Activated CD8-positive, alpha-beta T cell treated with anti-CD3 and anti-CD28 coated beads, Interleukin-2, amount 10 ng/mL, durations not matched to agents 7 days and 5 days (primary cell): ENCODE measurements at places on chromosomes 7 and 10.
A peak's percentile ranks its signal among the peaks of the same experiment; 100 is the strongest.

- DNase-seq = no peak
Measured at GRCh38 chr10:97047083-97047736, 138.5 kb downstream of the SLIT1 start.

DNA sequence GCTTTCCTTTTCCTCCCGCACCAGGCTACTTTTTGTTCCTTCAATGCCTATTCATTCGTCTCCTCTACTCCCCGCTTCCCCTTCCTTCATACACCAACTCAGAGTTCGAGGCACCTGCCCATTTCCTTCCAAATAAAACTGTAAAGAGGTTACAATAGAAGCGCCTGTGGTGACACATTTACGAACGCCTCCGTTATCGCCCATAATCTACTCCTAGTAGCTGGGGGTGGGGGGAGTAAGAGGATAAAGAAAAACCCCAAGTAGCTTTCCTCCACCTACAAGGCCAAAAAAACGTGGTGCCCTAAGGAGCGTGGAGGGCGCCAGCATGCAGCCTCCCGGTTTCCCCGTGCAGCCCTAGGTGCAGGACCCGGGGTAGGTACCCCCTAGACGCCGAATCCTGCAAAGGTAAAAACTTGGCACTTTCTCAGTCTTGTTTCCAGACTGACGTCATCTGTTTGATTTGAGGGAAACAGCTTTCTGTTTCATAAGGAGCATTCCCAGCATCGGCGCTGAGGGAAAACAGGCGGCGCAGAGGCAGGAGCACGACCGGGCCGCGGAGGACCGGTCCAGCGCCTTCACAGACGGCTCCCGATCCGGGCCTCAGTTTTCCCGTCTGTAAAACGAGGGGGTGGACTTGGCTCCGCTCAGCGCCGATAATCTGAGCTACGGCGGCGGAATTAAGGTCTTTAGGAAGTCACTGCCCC is 922 bp downstream of the PPA1 start:
- peak; percentile 61 for DNase-seq

DNA sequence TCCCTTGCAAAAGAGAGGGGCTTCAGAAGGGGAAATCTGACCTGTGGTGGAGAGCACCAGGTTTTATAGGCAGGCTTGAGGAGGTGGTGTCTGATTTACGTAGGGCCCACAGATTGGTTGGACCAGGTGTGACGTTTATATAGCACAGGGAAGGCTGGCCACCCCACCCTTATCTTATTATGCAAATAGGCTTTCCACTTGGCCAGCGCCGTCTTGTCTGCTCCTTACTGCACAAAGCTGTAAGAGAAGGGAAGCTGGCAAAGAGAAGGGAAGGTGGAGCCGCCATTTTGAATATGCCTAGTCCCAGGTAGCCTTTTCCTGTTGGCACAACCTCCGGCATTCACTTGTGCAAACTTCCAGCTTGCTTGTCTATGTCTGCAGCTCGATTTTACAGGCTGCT is 221.4 kb downstream of the GATA3 start:
- no peak for DNase-seq

DNA sequence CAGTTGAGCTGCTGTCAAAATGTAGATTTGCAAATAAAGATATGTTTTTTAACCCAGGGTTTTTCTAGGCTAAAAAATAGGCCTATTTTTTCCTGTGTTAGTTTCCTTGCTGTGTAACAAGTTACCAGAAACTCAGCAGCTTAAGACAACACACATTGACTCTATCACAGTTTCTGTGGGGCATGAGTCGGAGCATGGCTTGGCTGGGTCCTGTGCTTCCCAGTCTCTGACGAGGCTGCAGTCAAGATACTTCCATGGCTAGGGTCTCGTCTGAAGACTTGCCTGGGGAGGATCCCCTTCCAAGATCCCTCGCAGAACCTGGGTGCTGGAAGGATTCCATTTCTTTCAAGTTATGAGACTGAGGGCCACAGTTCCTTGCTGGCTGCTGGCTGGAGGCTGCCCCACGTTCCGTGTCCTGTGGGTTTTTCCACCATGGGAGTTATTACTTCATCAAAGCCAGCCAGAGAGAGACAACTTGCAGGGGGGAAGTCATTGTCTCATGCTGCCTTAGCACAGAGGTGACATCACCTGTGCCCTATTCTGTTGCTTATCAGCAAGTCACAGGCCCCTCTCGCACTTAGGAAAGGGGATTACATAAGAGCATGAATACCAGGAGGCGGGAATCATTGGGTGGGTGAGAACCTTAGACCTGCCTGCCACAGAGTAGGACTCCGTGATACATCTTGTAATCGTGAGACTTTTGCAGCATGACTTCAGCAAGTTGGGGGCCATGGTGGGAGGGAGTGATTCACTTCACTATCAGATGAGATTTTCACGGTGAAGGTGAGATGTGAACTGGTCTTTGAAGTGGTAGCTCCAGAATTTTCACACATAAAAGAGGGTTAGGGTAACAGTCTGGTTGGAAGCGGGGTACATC is 77.9 kb downstream of the CCNY start:
- no peak for DNase-seq

- no peak for DNase-seq
Measured at GRCh38 chr7:36750451-36750850, 26.2 kb upstream of the AOAH start.

DNA sequence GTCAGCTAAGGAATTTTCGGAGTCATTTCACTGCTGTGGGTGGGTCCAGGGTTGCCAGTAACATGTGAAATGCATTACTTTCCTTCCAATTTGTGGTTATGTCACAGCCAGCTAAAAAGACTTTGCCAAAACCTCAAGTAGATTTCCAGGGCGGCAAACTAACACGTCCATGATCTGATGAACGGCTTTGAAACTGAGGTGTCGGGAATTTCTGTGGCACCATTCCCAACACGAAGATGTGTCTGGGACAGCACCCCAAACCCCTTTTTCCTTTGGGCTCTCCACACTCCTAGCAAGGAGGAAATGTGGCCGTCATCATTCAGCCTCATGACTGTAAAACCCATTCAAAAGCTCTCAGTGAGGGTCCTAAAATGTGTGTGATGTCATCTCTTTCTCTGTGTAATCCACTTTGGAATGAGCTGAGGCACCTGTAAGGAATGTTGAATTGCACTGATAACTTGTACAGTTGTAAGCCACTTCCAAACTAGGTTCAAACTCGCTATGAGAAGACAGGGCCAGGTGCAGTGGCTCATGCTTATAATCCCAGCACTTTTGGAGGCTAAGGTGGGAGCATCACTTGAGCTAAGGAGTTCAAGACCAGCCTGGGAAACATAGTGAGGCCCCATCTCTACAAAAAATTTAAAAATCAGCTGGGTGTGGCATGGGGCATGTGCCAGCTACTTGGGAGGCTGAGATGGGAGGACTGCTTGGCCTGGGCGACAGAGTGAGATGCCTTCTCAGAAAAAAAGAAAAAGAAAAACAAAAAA is 146.1 kb upstream of the FRMD4A start:
- DNase-seq = no peak

DNA sequence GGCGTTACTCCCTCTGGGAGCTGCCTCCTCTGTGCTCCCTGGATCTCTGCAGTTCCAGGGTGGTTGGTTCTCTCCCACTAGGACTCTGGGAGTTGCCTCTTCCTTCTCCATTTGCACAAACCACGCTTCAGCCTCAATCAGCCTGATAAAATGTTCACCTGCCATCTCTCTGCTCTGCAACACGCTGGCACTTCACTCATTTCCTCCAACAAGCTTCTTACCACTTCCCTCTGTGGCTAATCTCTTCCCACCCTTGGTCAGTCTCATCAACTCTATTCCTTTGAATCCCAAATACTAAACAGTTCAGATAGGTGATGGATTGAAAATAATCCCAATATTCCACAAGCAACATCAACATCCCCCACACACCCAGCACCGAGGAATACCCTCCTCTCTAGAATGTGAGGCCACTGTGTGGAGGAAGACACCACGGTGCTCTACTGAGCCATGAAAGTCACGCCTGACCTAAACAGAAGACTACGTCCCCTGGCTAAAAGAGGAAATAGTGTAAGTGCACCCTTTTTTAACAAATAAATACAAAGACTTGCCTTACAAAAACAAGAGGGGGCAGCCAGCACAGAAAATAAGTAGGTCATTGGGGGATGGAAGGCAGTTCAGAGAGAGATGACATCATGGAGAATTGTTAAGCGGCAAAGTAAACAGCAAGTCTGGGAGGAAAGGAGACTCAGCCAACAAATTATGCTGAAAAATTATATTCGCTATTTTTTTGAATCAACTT is 1.9 kb upstream of the FAM170B start:
- no peak for DNase-seq

- no peak for DNase-seq
Measured at GRCh38 chr7:3083350-3083749, 39.7 kb upstream of the CARD11 start.

GRCh38 chr7:94660006-94660405 is 4.1 kb upstream of the SGCE start:
- no peak for DNase-seq

DNA sequence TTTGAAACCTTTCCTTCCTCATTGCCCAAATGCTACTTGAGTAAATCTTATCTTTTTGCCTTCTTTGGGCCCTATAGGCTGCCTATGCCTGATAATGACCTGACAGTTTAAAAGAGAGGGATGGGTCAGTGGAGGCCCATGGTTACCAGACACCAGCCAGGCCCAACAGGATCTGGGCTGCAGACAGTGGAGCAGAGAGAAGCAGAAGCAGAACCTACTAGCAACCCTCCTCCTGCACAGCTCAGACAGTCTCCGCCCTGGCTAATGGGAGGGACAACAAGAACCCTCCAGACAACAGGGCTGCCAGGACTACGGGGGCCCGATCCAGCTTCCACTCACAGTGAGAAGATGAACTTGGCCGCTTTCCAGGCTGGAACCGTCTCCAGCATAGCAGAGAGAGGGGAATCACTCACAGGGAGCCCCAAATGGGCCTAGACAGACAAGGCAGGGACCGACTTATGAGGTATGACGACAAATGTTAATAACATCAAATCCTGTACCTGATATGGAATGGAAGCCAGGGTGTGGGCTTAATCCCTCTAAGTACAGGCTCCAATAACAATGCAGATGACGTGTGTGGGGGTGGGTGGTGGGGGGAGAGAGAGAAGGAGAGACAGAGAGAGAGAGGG is 31.7 kb upstream of the DGKI start:
- no peak for DNase-seq

GRCh38 chr10:112456533-112456932 is 9.5 kb downstream of the VTI1A start:
- no peak for DNase-seq

GRCh38 chr10:26855186-26855585 is 5.6 kb downstream of the ABI1 start:
- DNase-seq = no peak

DNA sequence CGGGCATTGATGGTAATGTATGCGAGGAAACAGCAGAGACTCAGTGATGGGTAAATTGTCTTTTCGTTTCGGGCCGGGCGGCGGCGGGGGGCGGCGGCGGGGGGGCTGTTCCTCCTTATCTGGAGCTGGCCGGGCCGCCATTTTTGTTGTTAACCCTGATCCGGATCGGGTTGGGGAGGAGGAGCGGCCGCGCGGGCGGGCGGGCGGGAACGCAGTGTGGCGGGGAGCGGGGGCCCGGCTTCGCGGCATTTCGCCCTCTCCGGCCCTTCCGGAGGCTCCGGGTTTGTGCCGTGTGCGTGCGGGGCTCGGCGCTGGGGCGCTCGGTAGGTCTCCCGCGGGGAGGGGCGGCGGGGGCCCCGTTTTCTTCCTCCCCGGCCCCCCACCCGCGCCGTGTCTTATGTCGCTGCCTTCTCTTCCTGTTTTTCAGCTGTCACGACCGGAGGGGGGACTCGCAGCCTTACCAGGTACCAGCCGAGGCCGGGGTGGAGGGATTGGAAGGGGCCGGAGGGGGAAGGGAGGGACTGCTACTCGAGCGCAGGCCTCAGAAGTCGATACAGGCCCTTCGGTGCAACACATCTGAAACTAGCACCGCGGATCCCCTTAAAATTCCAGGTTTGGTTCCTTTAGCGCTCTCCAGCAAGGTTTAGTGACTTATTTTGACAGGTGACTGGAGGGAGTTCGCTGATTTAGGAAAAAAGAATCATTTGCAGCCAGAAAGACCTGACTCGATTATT is 820 bp downstream of the WAC start:
- peak; percentile 78 for DNase-seq

DNA sequence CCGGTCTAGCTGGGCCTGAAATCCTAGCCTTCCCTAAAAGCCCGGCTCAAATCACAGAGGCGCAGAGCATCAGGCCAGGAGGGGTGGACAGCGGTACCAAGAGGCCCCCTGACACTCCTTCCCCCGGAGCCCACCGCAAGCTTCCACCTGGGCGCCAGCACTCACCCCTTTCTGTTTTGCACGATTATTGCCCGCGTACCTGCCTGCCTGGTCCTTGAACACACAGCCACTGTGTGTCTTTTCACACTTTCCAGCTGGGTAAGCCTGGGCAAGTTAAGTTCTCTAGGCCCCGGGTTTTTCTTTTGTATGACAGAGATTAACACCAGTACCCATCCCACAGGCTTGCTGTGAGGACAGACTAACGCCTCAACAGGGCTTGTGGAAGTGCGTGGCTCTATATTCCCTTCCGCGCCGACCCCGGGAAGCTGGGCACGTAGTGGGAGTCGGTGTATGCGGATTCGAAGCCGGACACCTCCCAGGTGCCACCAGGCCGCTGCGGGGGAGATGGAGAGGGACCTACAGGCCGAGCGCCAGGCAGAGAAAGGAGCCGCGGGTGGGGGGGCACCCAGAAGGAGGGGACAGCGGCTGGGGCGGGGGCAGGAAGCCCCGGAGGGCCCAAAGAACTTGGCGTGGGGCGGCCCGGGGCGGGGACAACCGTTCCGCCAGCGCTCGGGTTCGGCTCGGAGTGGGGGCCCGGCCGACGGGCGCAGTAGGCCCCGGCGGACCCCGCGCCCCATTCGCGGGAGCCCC is 792 bp downstream of the ZNF746 start:
- peak; percentile 66 for DNase-seq

- DNase-seq = peak; percentile 71
Measured at GRCh38 chr10:133324198-133324792, 12.4 kb downstream of the CALY start.

- no peak for DNase-seq
Measured at GRCh38 chr10:76759681-76760080, 877.9 kb downstream of the KCNMA1 start.

- DNase-seq = no peak
Measured at GRCh38 chr7:22137026-22137425, 191.3 kb upstream of the CDCA7L start.

- DNase-seq = no peak
Measured at GRCh38 chr7:84058311-84059076, 136.1 kb downstream of the SEMA3A start.

GRCh38 chr10:92517034-92517655 is 56.7 kb downstream of the IDE start:
- DNase-seq = peak; percentile 82

GRCh38 chr10:22992075-22992474 is 64.2 kb downstream of the ARMC3 start:
- peak; percentile 55 for DNase-seq

DNA sequence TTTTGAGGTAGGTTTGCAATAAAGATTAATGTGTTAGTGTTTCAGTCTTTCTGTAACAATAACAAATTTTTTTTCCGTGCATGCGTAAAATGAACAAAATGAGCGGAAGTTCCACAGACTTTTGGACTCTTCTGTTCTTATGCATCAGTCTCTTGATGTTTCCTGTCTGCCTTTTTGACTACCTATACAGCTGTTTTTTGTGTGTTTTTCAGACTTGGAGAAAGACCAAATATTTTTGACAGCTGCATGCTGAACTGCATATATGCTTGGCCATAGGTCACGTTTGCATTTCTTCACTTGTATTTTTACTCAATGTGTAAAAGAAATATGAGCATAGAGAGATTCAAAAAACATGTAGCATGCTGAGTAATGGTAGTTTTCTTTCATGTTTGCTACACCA is 119.3 kb downstream of the BBS9 start:
- no peak for DNase-seq
